DND-41 (cell line): ENCODE measurements at places on chromosomes 11 and 22.

- no peak for DNase-seq
Measured at GRCh38 chr22:32793589-32793988, 7.9 kb upstream of the TIMP3 start.

DNA sequence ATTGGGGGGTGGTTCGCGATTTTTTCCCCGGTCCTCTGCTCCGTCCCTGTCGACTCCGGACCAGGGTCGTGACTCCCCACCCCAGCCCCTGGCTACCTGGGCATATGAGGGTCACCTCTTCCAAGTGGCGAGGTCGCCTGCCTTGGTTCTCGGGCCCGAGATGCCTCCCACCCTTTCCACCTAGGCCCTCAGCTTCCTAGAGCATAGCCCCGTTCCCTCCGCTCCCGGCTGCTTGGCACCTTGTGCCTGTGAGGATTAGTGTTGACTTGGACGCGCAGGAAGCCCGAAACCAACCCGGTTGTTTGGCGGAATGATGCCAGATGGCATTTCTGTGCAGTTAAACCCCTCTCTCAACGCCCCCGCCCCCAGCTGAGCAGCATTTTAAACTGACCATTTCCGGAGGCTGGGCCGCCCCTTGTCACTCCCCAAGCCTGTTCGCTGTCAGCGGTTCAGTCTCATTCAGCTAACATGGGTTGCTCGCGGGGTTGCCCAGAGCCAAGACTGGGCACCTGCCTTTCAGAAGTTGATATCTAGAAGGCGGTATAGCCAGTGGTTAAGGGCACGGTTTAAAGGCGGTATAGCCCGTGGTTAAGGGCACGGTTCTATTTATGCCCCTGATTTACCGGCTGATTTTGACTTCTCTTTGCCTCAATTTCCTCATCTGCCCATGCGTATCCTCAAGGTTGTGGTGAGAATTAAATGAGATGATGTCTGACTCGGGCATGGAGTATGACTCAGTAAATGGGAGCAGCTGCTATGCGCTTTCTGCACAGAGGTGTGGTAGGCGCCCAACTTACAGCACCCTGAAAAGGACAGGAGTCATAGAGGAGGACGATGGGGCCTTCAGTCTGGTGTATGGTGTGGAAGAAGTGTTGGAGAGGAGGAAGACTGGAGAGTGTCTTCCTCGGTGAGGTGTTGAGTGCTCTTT is 639 bp downstream of the INCENP start:
- DNase-seq: peak; percentile 40

- DNase-seq: no peak
Measured at GRCh38 chr11:105226091-105226490, 86.5 kb upstream of the CARD18 start.

- DNase-seq: no peak
Measured at GRCh38 chr11:115958089-115959000, 454.1 kb upstream of the CADM1 start.

DNA sequence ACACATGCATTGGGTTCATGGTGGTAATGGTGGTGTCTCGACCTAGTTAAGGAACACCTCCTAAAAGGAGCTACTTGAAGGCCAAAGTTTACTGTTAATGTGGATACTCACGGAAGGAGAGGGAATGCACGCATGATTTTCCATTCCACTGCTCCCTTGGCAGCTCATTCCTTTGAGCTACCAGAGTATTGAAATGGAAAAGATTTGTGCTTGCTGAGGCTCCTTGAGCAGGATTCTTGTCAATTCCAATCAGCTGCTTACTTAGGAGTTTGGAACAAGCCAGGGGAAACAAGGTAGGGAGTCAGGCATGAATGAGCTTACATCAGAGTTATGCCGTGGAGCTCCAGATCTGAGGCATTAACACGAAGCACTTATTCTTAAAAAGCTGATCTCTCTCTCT is 108.8 kb downstream of the GRIA4 start:
- no peak for DNase-seq

DNA sequence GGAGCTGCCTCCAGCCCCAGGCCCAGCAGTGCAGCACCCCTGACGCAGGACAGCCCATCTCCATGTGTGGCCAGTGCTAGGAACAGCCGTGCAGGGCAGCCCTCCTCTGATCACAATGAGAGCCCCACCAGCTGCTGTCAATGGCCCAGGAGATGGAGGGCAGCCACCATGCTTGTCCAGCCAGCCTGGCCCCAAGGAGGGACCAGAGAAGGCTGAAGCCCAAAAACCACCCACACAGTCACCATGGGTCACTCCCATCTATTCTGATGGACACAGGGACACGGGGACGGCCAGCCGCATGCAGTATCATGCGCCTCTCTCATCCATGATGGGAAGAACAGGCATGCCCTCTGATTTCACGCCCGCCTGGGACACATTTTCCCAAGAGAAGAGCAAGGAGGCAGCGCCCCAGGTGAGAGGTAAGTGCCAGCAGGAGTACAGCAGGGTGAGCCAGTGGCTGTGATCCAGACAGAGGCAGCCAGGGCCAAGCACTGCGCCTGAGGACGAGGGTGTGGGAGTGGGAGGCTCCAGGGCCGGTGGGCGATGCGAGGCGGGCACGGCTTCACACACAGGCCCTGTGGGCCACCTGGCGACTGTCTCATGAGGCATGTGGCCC is 33.6 kb upstream of the GNB1L start:
- DNase-seq: no peak

DNA sequence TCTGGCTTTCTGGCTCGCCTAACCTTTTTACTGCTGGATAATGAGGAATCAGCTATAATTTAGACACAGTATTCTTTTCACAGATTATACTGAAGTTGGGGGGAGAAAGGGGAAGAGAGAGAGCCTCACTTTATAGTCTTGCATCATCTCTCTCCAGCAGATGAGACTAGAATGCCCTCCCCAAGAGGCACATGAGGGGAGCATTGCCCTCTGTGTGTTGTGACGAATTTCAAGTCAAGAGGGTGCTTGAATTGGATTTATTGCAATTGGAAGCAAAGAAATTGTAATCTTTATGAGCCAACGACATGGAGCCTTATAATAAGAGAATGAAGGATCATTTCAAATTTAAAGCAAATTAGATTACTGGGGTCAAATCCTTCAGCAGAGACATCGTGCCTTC is 17.6 kb upstream of the CADM1 start:
- DNase-seq: no peak

GRCh38 chr11:45151362-45151982 is 5.0 kb downstream of the PRDM11 start:
- no peak for DNase-seq

DNA sequence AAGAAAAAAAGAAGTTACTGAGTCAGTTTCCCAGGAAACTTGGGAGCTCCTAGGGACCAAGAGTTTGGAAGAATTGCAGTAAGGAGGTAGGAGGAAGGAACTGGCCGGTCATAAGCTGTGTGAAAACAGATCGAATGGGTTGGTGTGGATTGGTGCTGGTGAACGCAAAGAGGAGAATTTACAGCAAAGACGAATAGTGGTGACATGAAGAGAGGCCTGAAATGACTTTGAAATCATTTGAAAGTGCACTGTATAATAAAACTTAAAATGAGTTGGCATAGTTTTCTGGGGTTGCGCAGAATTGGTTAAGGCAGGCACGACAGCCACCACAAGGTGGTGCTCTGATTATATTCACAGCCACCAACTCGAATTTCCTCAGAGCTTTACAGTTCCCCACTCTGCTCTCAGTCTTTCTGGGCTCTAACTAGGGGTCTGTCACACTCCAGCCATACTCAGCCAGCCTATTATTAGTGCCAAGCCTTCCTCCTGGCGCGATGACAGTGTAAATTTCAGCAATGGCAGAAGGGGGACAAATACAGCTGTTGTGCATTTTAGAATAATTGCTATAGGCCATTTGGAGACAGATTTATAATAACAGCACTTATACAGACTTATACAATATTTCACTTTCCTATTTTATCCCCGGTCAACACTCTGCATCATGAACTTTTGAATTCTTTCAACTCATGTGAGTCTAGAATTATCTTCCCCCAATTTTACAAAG is 8.3 kb upstream of the HTR3B start:
- peak; percentile 29 for DNase-seq

- DNase-seq: no peak
Measured at GRCh38 chr11:12690663-12691062, 16.4 kb downstream of the TEAD1 start.

GRCh38 chr11:66345316-66345649 is 379 bp upstream of the BRMS1 start:
- no peak for DNase-seq

GRCh38 chr22:21942407-21943343 is 10.0 kb downstream of the PPM1F start:
- DNase-seq: no peak

DNA sequence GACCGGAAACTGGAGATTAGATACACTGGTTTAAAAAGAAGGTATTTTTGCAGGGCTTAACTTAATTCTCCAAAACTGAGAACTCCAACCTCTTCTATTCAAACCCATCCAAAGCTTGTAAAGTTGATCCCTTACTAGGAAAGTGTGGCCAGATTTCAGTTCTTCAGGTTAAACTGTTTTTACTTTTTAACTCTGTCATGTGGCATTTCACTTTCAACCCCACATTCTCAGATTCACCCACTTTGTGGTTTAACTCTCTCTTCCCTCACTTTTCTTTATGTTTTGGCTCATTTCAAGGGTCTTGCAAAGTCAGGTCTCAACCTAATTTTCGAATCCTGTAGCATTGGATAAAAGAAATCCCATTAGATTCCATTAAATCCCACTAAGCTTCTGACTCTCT is 75.4 kb downstream of the MPPED2 start:
- no peak for DNase-seq

- no peak for DNase-seq
Measured at GRCh38 chr11:20616920-20617319, 17.5 kb downstream of the SLC6A5 start.

GRCh38 chr11:110069158-110069737 is 23.9 kb upstream of the ZC3H12C start:
- DNase-seq: no peak

GRCh38 chr11:128926437-128927107 is 16.1 kb downstream of the TP53AIP1 start:
- DNase-seq: no peak

DNA sequence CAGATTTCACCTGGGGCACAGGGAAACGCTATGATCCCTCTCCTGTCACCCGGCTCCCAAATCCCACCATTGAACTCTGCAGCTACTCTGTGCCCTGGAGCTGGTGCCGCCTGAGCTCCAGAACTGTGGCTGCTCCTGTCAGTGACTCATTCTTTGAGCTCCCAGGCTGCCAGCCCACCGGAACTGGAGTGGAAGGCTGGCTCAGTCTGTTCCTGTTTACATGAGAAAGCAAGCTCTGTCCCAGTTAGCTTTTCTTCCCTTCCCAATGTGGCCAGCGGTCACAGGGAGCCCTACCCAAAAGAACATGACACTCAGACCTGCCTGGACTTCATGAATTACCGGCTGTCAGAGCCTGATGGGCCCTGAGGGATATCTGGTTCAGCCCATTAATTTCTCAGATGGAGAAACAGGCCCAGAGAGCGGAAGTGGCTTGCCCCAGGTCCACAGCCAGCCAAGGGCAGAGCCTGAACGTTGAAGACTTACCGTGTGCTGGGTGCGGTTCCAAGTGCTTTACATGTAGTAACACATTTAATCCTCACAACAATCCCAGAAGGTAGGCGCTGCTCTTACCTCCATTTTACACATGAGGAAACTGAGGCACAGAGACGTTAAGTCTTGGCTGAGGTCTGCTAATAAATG is 23.8 kb upstream of the IGSF22 start:
- no peak for DNase-seq

DNA sequence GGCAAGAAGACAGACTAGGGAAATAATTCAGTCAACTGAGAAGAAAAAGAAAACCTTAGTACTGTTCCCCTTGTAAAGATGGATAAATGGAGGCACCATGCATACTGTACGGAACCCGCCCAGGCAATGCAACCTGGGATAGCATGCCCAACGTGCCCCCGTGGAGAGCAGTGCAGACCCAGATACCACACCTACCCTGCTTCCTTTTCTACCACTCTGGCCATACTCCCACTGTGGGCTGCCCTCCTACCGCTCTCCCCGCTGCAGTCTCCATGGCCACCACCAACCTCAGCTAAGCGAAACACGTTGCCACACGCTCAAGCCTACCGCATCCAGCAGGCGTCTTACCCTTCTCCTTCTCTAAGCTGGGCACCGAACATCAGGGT is 117.4 kb upstream of the SERPIND1 start:
- no peak for DNase-seq

DNA sequence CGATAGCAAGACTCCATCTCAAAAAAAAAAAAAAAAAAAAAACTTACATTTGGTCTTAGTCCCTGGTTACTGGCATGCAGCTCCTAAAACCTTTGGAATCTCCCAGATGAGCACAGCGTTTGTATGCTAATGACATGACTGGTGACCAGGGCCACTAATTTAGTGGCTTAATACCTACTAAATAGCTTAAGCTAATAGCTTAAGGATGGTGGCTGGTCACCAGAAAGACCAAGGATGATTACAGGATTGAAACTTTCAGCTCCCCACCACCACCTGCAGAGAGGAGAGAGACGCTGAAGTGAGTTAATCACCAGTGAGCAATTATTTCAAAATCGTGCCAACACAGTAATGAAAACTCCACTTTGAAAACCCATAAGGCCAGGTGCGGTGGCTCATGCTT is 37.1 kb downstream of the DENND5A start:
- no peak for DNase-seq

GRCh38 chr11:133984828-133985227 is 28.1 kb upstream of the IGSF9B start:
- DNase-seq: no peak

- DNase-seq: no peak
Measured at GRCh38 chr11:16382638-16383380, 26.5 kb upstream of the SOX6 start.

DNA sequence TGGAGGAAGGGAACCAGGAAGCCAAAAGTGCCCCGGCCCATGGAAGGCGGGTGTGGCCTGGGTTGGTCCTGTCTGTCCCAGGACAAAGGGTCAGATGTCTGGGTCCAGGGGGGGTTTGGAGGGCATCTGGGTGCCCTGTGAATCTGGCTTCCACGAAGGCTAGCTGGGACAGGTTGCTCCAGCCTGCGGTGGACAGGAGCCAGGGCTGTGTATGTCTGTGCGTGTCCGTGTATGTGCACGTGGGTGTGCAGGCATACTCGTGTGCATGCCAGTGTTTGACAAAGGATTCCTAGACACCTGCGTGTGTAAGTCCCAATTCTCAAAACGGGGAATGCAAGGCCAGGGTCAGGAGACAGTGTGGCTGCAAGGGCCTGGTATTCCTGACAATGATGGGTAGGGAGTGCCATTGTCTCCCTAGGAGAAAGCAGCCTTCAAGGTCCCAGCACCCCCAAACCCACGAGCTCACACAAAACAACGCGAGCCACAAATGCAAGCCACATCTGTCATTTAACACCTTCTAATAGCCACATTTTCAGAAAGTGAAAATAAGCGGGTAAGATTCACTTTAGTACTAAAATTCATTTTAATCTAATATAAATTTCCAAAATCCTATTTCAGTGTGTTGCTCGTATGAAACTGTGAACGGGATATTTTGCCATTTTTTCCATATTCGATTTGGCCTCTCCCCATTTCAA is 78.4 kb upstream of the WNT7B start:
- no peak for DNase-seq
